ENCODE measurements at places on chromosomes 5 and 9.

DNA sequence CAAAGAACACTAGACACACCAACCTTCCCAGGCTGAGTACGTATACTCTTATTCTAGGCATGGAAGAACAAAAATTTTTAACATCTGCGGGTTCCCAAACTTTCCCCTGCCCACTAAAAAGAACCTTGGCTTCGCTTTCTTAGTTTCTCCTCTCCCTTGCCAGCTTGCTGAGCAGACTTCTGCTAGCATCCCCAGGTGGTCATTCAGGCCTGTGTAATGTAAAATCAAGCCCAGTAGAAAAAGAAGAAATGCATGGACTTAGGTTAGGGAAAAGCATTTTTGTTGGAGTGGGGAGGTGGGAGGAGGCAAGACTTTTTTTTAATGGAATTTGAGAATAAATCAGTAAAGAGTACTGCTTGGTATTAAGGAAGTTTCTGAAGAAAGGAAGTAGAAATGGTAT is 331.0 kb upstream of the TLE4 start:
- DNase-seq, result no peak

DNA sequence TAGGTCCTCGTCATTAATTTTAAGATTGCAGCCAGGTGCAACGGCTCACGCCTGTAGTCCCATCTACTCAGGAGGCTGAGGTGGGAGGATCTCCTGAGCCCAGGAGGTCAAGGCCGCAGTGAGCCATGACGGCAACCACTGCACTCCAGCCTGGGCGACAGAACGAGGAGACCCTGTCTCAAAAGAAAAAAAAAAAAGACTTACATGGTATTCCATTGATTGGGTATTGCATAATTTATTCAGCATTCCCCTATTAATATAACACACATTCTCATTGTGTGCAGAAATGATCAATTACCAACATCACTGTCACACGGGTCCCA is 62.9 kb downstream of the DUSP1 start:
- no peak for DNase-seq

DNA sequence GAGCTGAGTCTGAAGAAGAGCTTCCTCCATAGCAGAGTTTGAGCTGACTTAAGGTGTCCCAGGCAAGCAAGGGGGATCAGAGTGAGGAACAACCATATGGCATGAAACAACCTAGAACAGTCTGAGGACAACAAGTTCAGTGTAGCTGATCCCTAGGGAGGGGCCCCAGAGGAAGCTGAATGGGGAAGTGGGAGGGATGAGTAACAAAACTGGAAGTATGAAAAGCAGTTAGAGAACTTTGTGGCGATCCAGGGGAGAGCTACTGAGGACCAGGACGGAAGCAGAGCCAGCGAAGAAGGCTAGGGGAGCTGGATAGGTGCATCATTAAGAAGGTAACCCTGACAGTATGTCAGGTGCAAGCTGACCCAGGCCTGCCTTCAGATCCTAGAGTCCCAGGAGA is 580.8 kb downstream of the BNC2 start:
- no peak for DNase-seq

GRCh38 chr5:68464424-68464823 is 248.9 kb downstream of the PIK3R1 start:
- peak; percentile 5 for DNase-seq

DNA sequence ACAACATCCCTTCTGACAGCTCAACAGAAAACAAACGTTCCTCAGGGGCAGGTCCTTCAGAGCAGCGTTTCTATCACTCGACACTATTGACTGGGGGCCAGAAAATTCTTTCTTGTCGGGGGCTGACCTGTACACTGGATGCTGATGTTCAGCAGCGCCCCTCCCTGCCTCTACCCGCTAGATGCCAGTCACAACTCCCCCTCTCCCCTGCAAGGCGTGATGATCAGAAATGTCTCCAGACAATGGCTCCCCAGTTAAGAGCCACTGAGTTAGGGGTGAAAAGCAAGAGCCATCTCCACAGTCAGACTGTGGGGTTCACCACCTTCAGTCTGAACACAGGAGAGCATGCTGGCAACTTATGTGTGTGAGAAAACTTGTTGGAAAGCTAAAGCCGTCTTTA is 39.8 kb downstream of the SERINC5 start:
- no peak for DNase-seq

DNA sequence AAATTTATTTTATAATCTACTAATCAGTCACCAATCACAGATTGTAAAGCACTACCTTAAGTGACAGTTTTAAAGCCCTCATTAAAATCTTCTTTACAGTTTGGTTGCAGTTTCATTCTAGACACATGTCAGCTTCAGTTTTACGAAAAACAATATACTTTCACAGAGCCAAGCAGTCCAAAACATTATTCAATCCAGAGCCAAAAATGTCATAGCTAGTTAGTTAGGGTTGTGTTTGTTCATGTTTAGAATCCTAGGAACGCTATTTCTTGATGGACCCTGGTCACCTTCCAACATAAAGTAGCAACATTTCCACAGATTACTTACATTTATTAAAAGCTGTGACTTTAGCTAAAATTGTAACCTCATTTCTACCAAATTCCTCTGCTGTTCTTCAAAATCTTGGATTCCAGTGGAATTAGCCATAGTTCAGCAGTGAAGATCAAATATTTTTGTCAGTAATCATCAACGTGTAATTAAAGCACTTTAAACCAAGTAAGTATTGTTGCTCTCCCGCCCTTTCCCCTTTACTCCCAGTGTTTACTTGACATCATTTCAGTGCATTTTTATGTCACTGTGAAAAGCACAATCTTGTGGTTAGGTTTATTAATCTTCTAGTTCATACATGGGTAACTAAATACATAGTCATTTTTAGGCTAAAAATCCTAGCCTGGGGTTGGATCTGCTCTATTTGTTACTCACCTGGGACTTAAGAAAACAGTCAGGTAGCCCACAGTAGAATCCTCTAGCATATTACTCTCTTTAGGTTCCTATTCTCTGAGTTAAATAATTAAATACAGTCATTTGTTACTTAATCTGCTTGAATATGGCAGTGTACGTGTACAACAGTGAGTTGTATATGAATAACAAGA is 74.3 kb downstream of the NIPBL start:
- peak; percentile 28 for DNase-seq

GRCh38 chr9:108549184-108549583 is 306.6 kb downstream of the ACTL7B start:
- DNase-seq, result no peak

GRCh38 chr5:2910401-2911175 is 159.1 kb upstream of the IRX2 start:
- no peak for DNase-seq

- no peak for DNase-seq
Observed at GRCh38 chr9:99360026-99360425, 137.9 kb downstream of the SEC61B start.

- no peak for DNase-seq
Observed at GRCh38 chr9:81070689-81071088, 618.7 kb downstream of the TLE1 start.

GRCh38 chr5:128546658-128547281 is 8.7 kb upstream of the FBN2 start:
- no peak for DNase-seq

- no peak for DNase-seq
Observed at GRCh38 chr5:88842784-88843183, 40.2 kb downstream of the MEF2C start.

GRCh38 chr5:122501089-122501435 is 189.0 kb downstream of the SNCAIP start:
- no peak for DNase-seq

DNA sequence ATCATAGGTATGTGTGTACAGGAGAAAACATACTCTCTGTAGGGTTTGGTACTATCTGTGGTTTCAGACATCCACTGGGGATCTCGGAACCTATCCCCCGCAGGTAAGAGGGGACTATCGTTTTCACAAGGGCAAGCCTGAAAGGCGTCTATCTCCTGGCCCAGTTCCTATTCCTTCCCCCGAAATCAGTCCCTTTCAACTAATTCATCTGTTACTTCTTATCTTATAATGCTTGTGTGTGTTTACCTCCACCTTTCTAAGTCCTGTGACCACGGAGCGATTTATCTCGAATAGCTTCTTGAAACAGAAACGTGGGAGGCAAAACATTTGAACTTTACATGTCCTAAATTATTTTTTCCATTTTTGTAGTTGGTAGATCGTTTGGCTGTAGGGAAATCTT is 11.4 kb downstream of the ABO start:
- no peak for DNase-seq

DNA sequence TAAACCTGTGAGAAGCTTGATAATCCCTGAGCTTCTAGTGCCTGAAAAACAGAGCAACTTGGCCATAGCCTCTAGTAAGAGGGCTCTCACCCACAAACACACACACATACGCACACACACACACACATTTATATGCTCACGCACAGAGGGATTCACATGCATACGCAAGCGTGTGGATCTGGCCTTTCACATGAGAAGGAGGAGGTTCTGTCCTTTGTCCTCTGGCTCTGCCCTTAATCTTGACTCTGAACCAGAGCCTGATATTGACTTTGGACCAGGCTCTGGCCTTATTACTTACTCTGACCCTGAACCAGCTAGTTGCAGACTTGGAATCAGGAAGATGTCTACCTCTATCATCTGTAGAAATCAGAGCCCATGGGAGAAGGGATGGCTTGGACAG is 10.0 kb upstream of the P4HA2 start:
- no peak for DNase-seq

DNA sequence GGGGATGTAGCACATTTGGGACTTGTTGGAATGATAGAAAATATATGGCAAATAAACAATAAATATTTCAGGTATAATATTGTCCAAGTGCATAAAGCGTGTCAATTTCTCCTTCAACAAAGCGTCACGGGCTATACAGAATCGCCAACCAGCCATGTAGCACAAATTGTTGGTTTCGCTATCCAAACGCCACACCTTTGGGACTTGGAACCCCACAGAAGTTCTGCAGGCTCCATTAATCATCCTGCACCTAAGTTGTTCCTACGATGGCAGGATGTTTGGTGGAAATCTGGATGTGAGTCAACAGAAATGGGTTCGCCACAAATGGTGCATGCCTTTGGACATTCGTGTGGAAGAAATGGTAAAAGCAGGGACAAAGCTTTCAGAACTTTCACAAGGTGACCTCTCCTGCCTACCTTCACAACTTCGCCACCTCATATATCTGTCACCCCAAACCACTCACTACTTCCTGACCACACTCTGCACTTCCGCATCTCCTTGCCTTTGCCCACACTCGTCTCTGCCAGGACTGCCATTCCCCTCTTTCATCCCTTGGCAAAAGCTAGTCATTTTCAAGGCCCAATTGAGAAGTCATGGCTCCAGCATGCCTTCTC is 95.7 kb downstream of the LHFPL2 start:
- DNase-seq, result no peak

DNA sequence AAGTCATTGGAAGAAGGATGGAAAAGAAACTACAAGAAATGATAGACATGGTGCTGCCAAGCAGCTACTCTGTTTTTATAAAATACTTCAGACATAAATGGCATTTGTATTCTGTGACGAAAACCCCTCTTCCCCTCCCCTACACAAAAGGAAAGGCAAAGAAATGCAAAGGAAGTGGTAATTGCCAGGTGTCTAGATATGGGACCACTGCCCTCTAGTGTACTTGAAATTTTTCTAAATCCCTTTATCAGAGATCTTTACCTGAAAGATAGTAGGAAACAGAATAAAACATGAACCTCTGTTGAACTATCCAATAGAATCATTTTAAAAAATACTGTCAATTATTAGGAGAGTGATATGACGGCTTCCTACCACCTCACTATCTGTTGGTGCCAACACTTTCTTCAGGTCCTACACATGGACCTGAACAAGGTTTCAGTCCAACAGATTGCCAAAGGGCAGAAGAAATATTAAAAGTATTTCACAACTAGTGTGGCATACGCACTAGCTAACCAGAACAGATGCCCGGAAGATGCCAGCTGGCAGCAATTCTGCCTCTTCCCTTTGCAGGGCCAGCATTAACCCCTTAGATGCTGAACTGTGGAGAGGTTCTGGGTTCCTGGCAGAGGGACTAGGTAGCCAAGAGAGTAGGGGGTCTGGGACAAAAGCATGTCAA is 104.1 kb downstream of the TSSK1B start:
- peak; percentile 43 for DNase-seq

DNA sequence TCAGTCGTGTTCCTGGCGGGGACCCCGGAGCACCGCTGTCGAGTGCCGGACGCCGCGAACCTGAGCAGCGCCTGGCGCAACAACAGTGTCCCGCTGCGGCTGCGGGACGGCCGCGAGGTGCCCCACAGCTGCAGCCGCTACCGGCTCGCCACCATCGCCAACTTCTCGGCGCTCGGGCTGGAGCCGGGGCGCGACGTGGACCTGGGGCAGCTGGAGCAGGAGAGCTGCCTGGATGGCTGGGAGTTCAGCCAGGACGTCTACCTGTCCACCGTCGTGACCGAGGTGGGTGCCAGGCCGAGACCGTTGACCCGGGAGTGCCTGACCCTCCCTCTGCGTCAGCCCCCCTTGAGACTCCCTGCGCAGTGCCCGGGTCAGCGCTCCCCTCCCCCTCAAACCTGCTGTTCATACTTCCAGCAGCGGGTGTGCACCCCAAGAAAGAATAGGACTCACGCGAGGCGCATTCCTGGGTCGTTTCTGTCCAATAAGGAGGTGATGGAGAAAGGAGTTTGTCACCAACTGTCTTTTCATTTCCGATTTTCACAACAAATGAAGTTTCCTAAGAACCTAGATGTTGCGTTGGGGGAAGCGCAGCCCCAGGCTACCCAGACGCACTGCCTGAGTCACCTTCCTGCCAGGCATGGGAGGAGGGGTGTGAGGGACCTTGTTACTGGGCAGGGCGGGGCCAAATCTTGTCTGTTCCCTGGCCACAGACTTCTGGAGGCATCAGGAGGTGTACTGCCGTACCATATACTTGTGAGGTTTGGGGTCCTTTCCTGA is 722 bp downstream of the SLC22A4 start:
- DNase-seq, result peak; percentile 85

- DNase-seq, result no peak
Observed at GRCh38 chr9:81822967-81823366, 105.3 kb upstream of the SPATA31D4 start.

DNA sequence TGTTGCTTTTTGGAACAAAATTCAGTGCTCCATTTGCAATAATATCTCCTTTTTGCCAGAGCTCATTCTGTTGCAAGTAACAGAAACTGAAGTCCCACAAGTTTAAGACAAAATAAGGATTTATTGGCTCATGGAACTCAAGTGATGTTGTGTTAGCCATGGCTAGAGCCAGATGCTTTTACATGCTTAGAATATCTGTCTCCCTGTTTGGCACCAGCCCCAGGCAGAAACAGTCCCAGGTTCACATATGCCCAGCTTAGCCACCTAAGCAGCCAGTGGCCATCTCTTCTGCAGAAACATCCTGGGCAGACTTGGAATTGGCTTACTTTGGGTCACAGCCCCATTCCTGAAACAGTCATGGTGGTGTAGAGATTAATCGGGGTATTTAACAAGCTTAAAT is 540.9 kb upstream of the SGCD start:
- no peak for DNase-seq

All from HTR-8/SVneo (cell line).